Endothelial cell of umbilical vein (primary cell): ENCODE measurements at places on chromosomes 12 and 14. TPM values are rescaled to one million over a fixed set of nuclear protein-coding genes. Genes with fewer than 3 reads are reported as not detected.

Gene PPFIA2
- not detected in 2 replicates for polyA plus RNA-seq

DNA sequence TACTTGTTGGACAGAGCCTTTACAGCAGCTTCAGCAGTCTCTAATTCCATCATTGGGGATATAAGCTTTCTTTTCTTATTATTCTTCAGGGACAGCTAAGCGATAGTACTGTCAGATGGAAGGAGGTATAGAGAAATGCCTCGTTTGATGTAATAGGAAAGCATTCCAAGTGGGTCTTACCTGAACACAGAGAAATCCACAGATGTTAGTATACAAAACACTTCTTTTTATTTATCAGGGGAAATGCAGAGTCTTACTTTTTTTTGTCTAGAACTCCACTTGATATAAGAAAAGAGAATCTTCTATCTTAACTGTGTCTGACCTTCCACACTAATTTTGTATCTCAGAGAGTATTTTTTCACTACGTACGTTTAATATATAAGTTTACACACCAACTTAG, 1.9 kb downstream of the SYT1 start:
- DNase-seq: no peak

Gene NFATC4
- polyA plus RNA-seq: 79.5 and 94.8 TPM in 2 replicates

DNA sequence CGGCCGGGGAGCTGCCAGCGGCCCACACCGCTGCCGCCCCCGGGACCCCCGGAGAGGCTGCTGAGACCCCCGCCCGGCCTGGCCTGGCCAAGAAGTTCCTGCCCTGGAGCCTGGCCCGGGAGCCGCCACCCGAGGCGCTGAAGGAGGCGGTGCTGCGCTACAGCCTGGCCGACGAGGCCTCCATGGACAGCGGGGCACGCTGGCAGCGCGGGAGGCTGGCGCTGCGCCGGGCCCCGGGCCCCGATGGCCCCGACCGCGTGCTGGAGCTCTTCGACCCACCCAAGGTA, 12.8 kb downstream of the SH2B3 start:
- no peak for DNase-seq

DNA sequence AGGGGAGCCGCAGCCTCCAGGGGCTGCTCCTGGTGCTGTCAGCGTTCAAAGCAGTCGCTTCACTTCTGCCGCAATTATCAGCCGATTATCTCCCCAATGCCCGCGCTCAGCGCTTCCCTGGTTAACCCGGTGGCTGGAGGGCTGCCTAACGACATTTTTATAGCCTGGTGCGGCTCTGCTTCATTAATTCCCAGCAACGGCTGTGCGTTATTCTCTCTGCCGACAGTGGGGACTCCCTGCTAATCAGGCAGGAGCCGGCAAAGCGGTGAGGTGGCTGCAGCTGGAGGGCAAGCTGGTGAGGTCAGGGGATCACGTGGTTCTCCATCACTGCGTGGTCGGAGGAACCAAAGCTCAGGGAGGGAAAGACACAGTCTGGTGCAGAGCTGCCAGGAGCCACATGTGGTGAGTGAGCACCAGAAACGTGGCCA, 62.9 kb downstream of the GLRX5 start:
- no peak for DNase-seq

DNA sequence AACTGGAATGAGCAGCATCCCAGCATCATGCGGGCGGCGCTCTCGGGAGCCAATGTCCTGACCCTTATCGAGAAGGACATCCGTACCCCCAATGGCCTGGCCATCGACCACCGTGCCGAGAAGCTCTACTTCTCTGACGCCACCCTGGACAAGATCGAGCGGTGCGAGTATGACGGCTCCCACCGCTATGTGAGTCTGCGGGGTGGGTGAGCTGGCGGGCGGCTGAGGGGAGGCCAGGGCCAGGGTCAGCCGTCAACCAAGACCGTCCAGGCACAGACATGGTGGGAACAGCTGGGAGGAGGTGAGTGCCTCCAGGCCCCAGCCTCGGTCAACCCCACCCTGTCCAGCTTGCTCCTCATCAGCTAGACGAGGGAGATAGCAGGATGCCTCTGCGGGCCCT, 25.8 kb upstream of the NXPH4 start:
- DNase-seq: no peak

- DNase-seq: no peak
These were observed 102.8 kb upstream of the BCAT1 start for GRCh38 chr12:25051656-25052195.

- peak; percentile 37 for DNase-seq
These were observed 4.7 kb downstream of the LTB4R start for GRCh38 chr14:24315807-24316596.

Gene PIWIL1
- polyA plus RNA-seq: not detected in 2 replicates

Gene DUSP16
- 7.0 and 7.4 TPM in 2 replicates for polyA plus RNA-seq

Gene ART4
- polyA plus RNA-seq: 54.7 and 59.6 TPM in 2 replicates

DNA sequence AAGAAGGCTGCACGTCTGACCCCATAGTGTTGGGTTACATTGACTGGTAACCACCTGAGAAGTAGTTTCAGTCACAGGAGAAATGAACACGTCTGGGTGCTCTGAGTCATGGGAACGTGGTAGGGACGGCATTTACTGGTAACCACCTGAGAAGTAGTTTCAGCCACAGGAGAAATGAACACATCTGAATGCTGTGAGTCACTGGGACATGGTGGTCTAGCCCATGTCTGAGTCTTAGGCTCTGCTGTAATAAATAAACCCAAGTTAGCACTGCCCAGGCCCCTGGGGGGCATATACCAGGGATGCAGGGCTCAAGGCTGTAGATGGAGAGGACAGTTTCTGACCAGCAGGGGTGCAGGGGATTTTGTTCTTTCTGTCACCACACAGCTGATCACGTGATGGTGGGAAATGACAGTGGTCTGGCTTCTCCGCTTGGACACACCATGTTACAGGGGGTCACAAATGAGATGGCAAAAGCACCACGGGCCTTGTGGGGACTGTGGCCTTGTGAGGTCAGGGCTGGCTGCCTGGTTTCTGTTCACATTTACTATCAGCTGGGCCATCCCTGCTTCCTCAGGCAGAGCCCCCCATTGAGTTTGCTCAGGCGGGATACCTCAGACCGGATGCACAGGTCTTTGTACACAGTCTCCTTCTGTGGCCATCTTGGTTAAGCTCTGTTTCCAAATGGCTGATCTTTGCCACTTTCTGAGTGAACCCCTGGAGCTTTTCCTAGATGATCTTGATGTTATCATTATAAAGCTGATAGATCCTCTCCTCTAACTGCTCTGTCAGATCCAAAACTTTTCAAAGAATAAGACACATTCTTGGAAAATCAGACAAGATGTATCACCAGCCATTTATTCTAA, 9.8 kb upstream of the C12orf42 start:
- DNase-seq: no peak

- no peak for DNase-seq
These were observed 769.3 kb upstream of the FLRT2 start for GRCh38 chr14:84760489-84761126.

GRCh38 chr12:9948606-9949296, 16.6 kb upstream of the CLEC2A start:
- no peak for DNase-seq

DNA sequence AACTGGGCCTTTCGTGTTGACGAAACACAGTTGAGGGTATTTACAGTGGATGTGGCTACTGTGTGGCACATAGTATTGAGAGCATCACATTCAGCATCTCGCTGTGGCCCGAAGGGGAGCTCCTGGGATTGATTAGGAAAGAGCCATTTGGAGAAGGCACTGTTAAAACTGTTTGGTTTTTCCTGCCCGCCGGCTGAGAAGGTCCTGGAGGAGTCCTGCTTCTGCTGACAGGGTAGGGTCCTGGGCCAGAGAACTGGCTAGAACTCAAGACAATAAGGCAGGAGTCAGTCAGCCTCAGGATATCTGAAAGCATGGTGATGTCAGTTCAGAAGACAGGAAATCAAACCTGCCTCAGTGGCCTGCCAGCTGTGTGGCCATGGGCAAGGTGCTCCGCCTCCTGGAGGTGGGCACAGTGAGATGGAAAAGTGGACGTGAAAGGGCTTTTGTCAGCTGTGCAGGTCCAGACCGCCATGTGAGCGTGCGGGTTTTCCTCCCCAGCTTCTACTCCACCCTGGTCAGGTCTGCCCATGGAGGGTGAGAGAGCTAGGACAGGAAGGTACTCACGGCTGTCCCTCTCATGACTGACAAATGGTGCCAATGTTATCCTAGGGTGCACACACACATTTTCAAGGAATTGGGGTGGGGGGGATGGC, 92.3 kb downstream of the NTF3 start:
- no peak for DNase-seq

Gene PTGES3
- 33.4 and 48.5 TPM in 2 replicates for polyA plus RNA-seq

Gene INHBC
- polyA plus RNA-seq: 0.08 TPM in 1 of 2 replicates, not detected in the other

GRCh38 chr12:109677279-109677691, 36.3 kb upstream of the FAM222A start:
- no peak for DNase-seq

- DNase-seq: no peak
These were observed 5.1 kb downstream of the TMEM179 start for GRCh38 chr14:104599446-104599845.

- DNase-seq: no peak
These were observed 17.9 kb downstream of the PXN start for GRCh38 chr12:120247621-120248030.

Gene KRT2
- not detected in 2 replicates for polyA plus RNA-seq

- peak; percentile 73 for DNase-seq
These were observed 75.1 kb upstream of the NUDT4 start for GRCh38 chr12:93302331-93303229.

- DNase-seq: no peak
These were observed 44.4 kb downstream of the AMN start for GRCh38 chr14:102966681-102967505.

GRCh38 chr14:56211084-56211483, 92.9 kb downstream of the PELI2 start:
- DNase-seq: no peak

DNA sequence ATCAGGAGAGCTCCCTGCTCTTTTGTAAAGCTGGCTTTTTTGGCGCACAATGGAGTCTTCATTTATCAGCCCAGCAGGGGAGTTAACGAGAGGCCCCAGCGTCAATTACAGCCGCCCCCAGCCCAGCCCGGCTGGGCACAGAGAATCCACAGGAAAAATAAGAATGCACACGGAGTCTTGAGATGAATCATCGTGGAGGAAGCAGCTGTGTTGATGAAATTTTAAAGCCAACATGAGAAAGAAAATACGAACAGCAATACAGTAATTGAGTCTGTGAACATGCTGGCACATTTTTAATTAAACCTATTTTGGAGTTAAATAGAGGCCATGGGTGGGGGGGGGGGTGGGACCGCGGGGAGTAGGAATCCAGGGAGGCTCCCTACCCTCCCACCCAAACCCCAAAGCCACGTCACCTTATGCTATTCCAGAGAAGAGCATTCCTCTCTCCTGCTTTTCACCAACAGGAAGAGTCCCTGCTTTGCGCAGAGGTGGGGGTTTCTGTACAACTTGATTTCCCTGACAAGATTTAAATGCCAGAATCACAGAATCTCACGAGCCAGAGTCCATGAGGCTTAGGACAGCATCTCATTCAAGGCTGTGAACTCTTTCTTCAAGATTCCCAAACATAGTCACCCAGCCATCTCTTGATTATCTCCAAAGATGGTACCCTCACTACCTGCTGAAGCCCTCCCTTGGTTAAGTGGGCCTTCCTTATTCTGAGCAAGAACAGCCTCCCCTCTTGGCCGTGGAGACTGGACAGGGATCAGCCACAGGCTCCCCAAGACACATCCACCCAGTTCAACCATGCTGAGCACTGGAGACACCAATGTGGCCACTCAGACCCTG, 50.3 kb downstream of the CCNK start:
- peak; percentile 95 for DNase-seq

GRCh38 chr12:26937443-26937862, 328 bp downstream of the INTS13 start:
- no peak for DNase-seq

GRCh38 chr12:92827836-92828431, 101.2 kb downstream of the EEA1 start:
- peak; percentile 69 for DNase-seq

GRCh38 chr12:125064492-125064891, 743 bp upstream of the AACS start:
- DNase-seq: no peak

GRCh38 chr14:61433169-61433568, 111.8 kb downstream of the PRKCH start:
- DNase-seq: peak; percentile 79

- DNase-seq: no peak
These were observed 208.3 kb downstream of the LRIG3 start for GRCh38 chr12:58711974-58712373.

DNA sequence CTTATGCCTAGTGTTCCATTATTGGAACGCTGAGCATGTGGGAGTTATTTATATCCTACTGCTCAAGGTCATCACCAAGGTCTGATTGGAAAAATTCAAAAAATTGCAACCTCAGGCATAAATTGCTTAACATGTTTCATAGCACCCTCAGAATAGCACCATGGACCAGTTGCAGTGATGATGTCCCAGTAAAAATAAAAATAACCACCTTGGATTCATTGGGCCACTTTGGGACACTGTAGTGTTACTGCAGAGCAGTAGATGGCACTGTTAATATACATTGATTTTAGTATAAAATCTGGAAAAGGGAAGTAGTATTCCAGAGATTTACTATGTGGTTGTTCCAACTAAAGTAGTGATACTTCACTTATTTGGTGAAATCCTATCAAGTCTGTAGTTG, 31.0 kb upstream of the PTCSC3 start:
- DNase-seq: no peak

GRCh38 chr12:130357241-130357640, 19.6 kb downstream of the PIWIL1 start:
- DNase-seq: no peak

Gene LTB4R
- 9.1 and 11.7 TPM in 2 replicates for polyA plus RNA-seq

Gene RPL10L
- not detected in 2 replicates for polyA plus RNA-seq

Gene POLE
- polyA plus RNA-seq: 22.9 and 27.5 TPM in 2 replicates

DNA sequence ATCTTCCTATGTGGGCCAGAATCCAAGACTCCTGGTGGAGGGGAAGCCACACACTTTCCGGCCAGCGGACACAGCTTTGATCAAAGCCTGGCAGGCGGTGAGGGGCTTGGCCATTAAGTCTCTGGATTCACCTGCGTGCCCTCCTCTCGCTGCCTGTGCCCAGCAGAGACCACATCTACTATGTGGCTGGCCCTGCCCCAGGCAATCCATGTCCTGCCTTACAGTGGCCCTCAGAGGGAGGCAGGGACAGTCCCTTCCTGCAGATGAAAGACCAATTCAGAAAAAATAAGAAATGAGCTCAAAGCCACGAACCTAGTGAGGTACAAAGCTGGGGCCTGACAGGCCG, 82.7 kb upstream of the GPR68 start:
- peak; percentile 76 for DNase-seq

DNA sequence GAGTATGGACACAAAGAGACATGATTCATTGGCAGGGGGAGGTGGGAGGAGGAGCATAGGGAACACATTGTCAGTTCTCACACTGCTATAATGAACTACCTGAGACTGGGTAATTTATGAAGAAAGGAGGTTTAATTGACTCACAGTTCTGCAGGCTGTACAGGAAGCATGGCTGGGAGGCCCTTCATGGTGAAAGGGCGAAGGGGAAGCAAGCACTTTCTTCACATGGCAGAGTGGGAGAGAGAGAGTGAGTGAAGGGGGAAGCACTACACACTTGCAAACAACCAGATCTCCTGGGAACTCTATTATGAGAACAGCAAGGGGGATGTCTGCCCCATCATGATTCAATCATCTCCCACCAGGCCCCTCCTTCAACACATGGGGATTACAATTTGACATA, 391.8 kb downstream of the BMP4 start:
- no peak for DNase-seq
